ENCODE measurements at places on chromosomes 4 and X.

DNA sequence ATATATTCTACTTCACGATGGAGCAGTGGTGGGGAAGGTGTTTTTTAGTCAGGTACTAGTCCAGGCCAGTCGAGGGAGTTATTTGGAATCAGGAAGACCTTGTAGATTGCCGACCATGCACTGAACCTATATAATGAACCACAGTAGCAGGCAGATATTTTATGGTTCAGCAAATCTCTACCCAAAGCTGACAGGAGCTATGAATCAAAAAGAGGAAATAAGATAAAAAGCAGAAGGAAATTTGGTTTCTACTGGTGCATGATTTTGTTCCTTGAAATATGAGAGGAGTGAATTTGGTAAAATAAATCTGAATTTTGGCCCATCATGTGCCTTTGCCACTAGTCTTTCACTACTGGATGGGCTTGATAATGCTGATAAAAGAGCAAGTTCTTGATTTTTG lies 924.3 kb upstream of the DIAPH2 start:
- DNase-seq, result no peak

DNA sequence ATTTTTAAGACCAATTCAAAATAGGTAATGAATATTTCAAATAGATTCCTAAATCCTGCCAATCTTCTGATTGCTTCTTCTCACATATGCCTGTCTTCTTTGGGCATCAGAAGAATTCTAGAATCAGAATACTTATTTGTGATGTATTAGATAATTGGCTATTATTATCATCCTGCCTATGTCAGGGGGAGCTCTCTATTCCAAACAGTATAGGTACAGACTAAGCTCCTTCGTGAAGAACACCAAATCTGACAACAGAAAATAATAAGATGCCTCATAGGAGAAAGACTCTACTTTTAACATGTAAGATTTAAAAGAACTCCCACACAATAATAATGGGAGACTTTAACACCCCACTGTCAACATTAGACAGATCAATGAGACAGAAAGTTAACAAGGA lies at the start of gene IQCM:
Gene IQCM (minus strand): TSS at position 101 of the 400 bp plus-strand sequence. CDS start 73,152 bp downstream, outside the sequence.
- DNase-seq, result no peak

GRCh38 chr4:37747772-37748330 lies 61.7 kb upstream of the RELL1 start:
- DNase-seq, result no peak

DNA sequence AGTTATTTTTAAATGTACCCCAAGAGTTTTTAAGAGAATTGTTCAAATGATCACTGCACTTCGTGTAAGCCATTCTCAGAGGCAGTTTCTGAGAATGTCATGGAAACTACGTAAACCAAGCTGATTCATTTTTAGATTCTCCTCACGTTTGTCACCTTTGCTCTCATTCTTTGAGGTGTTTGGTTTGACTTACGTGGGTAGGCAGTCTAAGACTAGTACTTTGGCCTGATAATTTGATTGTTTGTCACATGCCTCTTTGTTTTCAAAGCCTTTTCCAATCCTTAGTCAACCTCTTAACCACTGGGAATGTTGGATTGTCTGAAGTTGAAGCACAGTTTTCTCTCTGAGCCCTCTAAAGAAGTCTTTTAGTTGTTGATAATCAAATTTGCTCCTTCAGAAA lies 10.5 kb downstream of the SEPTIN11 start:
- no peak for DNase-seq

DNA sequence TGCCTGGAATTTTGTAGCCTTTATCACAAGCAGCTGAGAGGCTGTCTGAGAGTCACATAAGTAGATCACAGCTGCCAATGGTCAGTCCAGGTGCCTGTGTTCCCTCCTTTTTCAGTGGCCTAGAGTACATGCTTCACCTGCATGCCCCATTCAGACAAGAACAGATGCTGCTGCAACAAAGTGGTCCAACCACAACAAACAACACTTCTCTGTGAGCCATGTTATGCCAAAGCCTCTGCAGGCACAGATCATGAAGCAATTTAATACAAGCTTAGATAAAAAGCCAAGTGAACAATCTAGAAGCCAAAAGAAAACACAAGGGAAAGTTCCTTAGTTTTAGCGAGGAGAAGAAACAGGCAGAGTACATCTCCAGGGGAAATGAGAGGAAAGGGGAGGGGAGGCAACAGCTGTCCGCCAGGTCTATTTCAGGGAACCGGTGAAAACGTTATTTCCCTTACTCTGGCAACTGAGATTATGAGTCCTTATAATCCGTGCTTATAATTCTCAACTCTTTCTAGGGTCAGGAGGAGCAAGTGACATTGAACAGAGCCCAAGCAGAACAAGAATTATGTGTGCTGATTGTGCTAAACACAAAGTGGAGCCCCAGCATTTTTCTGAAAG lies 92.6 kb downstream of the TSPAN5 start:
- DNase-seq, result no peak

GRCh38 chr4:183320211-183321059 lies at the start of gene CLDN22:
Gene CLDN22, minus strand, starts transcription at chr4:183320276. Its CDS starts 58 bp downstream, at chr4:183320218.
- DNase-seq, result no peak

- peak; percentile 51 for DNase-seq
Measured at GRCh38 chr4:122827879-122828601, 1.4 kb downstream of the FGF2 start.

DNA sequence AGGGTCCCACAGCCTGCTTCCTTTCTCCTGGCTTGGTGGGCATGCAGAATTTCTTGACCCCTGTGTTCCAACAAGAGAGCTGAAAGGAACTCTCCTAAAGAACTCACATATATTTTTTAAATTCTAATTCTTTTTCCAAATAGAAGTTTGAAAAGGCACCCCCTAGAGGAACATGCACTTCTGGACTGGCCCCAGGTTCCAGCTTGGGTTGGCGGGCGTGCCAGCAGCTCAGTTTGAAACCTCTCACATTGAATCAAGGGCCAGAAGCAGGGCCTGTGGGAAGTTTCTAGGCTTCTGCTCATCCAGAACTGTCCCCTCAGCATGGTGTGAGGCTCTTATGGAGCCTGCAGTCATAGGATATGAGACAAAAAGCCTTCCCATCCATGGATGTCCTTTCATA lies 132.6 kb downstream of the ATG4A start:
- no peak for DNase-seq
